Stimulated activated CD4-positive, alpha-beta T cell treated with anti-CD3 and anti-CD28 coated beads, Interleukin-4, amount 100 ng/mL, for 24 hours (primary cell): ENCODE measurements at places on chromosomes 2 and 18.

DNA sequence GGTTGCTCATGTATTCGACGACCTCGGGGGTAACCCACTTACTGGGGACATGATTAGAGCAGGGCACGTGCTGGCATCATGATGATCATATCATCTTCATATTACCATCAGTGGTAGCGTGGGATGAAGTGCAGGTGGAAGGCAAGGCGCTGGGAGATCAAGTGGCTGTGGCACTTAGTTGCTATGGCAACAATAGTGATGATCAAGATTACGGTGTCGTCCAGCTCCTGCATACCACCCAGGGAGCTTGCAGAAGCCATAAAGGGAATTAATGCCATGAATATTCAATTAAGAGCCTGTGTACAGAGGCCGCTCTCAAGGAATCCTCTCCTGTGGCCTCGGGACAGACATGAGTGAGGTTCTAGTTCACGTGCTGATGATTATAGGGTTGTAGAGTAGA, 237.2 kb upstream of the COPS8 start:
- no peak for DNase-seq

DNA sequence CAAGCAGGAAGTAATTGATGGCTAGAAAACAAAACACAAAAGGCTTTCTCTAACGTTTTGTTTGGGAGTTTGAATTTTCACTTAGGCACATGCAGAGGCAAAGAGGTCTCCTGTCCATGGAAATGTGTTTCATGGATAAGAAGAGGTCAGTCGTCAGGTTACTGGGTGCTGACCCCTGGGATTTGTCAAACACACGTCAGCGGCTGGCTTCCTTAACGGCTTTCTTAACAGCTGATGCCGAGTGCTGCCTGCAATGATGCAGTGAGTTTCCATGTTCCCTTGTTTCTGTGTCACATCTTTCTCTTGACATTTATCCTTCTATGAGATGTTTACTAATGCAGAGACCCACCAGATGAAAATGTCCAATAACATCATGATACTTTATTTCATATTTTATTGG, 31.7 kb downstream of the GPR39 start:
- no peak for DNase-seq

DNA sequence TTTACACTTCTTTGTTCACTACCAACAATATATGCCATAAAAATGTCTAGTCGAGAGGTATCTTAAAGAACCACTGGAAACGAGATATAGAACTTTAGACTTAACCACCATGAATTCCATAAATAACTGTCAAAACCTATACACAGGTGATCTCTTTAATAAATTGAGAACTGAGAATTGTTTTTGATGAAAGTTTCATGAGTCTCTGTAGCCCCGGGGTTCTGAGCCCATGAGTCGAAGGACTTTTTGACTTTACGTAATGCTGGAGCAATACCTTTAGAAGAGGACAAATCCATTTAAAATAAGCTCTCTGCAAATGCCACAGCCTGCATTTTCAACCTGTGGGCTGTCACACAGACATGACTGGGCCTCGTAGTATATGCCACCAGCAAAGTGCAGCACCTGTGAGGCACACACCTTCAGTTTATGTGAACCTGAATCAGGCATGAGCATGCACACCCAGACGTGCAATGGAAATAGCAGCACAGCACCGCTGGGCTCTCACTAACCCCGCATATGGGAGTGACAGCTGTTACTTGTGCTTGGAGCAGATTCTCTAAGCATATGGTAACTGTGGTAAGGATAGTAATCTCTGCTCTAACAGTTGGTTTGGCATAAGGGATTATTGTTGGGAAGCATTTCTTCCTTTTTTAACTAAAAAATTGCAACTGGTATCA, 383.2 kb downstream of the SOCS6 start:
- no peak for DNase-seq

DNA sequence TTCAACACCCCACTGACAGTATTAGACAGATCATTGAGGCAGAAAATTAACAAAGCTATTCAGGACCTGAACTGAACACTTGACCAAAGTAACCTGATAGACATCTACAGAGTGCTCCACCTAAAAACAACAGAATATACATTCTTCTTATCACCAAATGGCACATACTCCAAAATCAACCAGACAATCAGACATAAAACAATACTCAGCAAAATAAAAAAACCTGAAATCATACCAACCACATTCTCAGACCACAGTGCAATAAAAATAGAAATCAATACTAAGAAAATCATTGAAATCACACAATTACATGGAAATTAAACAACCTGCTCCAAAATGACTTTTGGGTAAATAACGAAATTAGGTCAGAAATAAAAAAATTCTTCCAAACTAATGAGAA, 15.8 kb downstream of the PFN4 start:
- no peak for DNase-seq

DNA sequence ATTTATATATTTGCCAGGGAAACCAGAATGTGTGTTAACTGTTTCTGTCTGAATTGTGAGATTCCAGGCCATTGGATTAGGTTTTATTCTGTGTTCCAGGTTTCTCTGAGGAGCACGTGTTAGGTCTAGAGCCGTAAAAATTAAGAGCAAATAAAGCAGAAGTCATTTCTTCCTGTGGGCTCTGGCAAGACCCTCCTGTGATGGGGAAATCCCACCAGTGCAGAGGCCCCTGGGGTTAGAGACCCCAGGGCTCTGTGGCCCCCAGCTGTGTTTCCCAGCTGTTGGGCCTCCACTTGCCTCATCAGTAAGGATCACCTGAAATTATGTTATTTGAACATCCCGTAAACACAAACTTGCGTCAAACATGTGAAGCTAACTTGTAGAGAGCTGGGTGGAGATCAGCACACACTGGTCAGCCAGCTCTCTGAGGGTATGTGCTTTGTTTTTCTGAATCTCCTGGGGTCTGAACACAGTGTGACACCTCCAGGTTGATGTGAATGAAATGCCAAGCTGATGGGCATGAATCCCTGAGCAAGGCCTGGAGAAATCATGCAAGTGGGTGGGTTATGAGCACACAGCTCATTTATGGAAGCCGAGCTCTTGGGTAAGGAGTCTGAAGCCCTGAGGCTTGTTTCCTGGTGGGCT, 50.3 kb downstream of the HK2 start:
- no peak for DNase-seq

DNA sequence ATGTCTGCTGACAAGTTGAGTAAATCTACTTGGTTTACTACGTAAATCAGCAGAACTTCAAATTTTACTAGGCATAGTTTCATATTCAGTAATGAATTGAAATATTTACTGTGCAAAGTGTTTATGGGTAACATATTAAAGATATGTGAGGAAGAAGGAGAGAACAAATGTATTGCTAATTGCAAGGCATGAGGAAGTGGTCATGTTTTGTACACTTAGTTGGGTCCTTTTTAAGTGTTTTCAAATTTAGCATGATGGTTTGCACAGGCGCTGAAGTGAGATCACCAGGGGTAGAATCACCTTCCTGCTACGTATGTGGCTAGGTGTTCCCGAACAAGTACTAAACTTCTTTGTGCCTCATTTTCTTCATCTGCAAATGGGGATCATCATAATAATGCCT, 1534.4 kb downstream of the LRP1B start:
- no peak for DNase-seq

DNA sequence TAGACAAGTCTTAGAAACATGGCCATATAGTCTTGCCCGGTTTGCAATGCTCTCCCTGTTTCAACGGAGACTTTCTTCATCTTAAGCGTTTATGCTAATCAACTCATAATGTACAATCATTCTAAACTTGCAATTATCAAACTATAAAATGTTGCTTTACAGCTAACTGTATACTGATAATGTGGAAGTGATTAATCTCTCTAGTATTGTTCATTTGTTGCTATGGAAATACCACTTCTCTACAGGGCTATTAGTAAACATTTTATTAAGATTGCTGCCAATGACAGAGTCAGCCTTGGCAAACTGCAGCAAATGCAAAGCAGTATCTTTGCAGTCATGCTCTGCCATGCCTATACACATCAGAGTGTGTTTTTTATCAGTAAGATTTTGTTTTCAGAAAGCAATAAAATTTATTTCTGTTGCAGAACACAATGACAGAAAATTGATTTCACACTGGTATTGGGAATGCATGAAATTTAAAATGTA, 1201.8 kb upstream of the CDH2 start:
- no peak for DNase-seq

GRCh38 chr2:21837168-21837960, 713.6 kb downstream of the TDRD15 start:
- no peak for DNase-seq

DNA sequence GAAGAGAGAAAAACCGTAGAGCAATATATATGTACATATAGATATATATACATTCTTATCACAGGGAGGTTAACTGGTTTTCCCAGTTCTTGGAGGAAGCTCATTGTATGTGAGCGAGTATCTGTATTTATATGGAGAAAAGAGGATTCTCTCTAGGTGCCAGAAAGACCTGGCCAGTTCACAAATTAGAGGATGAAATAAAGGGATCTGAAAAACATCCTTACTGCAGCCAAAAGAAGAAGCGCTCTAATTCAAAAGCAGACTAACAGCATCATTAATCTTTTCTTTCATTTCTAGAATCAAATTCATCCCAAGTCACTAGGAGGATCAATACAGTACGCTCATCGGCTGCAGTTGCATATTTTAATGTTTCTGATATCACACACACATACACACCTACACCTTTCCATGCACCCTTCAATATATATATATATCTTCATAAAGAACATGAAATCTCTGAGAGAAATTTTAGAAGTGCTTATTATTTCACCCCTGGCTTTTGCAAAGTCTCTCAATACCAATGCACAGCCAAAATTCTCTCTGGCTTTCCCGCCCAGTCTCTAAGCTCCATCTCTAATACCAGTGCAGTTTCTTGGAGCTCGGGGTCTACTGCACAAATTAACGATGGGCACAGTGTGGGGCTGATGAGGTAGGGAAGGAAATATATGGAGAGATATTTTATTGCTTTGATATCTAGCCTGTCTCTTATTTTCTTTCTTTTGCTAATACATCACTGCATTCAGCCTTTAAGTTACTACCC, 731 bp downstream of the NRXN1 start:
- DNase-seq: no peak

- DNase-seq: no peak
Measured at GRCh38 chr2:179857236-179857635, 4.2 kb downstream of the ZNF385B start.

GRCh38 chr2:41194230-41194629, 742.3 kb upstream of the SLC8A1 start:
- DNase-seq: no peak

GRCh38 chr2:98467082-98467536, 22.5 kb downstream of the INPP4A start:
- no peak for DNase-seq

DNA sequence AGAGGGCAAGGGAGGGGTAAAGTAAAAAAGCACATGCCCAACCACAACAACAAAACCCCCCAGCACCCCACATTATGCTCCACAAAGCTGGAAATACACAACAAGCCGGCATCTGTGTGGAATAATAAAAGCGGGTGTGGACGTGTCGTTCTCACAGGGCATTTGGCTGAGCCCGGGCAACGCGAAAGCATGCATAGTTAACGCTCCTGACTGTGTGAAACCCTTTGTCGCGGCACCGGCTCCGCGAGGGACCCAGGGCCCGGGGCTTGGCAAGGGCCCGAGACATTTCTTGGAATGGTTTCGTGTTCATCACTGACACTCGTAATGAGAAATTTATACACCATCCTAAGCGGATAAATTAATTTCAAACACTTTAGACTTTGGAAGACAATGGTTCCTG, 165.6 kb downstream of the INHBB start:
- no peak for DNase-seq

- peak; percentile 39 for DNase-seq
Measured at GRCh38 chr2:61887717-61888266, 664 bp downstream of the CCT4 start.

DNA sequence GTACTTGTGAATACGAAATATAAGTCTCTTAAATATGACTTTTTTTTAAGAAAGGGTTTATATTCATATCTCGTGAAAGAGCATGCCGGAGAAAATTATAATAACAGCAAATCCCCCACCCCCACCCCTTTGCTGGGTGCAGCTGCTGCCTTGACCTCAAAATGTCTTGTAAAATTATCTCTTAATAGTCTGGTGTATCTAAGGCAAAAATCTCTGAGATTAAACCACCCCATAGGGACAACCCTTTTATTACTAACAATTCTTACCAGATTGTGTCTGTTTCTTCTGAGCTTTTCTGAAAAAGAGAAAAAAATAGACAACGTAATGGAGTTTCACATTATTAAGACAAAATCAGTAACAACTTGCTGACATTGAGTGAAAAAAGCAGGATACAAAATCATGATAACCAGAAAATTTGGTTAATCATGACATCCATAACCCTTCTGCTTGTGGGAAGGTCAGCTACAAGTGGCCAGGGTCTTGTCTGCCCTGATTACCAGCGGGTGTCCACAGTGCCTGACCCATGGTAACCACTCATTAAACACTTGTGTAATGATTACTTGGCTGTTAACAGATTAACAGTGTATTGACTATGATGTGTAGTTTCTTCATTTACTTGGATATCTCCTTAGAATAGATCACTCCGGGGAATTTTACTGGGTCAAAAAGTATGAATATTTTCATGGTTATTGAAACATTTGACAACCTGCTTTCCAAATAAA, 1.5 kb downstream of the STRADB start:
- DNase-seq: no peak

GRCh38 chr2:155525199-155525598, 807.3 kb downstream of the NR4A2 start:
- DNase-seq: no peak

DNA sequence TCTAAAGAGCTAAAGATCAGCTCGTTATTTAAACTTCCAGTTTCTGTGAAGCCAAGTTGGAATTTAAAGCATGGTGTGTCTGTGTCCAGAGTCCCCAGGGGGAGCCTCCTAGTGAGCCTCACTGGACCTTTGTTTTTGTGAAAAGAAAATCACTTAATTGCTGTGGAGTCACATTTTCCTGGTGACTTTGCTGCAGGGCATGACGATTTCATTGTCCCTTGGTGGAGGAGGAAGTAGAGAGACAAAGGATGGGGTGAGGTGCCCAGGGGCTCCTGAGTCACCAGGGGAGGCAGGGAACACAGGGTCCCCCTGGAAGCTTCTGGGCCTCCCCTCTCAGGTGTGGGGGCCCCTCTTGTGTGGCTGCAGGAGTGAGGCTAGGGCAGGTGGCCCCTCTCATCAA, 19.7 kb downstream of the ATP6V1C2 start:
- DNase-seq: no peak

DNA sequence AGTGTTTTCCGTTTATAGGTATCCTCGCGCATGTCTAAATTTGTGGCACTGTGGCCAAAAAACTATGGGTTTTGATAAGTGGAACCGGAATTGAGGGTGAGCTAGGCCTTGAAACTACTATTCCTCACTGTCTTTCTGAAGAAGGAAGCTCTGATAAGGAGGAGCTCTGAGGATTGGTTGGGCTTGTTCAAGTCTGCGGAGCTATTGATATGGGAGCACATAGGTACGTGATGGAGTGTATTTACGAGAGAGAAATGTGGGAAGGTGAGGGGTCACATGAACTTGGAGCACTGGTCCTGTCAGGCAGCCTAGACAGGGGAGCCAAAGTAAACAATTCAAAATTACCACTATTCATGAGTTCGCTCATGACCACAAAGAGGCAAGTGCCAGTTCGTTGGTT, 131.4 kb downstream of the BABAM2 start:
- DNase-seq: no peak

DNA sequence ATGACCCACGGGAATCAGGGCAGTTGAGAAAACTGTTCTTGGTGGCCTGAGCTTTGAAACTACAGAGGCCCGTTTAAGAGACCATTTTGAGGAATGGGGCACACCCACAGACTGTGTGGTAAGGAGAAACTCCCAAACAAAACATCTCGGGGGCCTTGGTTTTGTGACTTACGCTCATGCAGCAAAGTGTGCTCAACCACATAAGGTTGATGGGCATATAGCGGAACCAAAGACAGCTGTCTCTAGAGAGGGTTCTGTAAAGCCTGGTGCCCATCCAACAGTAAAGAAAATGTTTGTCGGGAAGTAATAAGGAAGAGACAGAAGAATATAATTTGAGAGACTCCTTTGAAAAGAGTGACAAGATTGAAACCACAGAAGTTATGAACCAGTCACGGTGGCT, 5.4 kb downstream of the MRO start:
- DNase-seq: no peak
